Stimulated activated CD4-positive, alpha-beta T cell treated with anti-CD3 and anti-CD28 coated beads, Interleukin-15, amount 100 ng/mL, for 1 hour (primary cell): ENCODE measurements at places on chromosomes 1 and 21.

GRCh38 chr1:167202049-167202448 lies 18.6 kb upstream of the POU2F1 start:
- no peak for DNase-seq

DNA sequence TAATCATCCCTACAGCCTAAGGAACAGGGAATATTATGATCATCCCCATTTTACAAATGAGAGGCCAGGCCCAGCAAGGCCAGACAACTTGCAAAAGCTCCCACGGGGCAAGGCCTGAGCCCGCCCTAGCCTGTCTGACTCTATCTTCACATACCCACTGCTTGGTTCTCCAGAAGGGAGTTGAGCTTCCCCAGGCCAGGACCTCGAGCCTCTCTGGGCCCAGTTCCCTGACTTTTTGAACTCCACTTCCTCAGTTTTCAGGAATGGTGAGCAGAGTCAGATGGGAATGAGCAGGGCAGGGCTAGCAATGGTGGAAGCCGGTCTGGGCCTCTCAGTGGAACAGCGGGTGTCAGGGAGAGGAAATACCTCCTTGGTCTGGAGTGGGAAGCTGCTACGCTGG lies 39.3 kb downstream of the CACNA1S start:
- DNase-seq, result no peak

GRCh38 chr1:240414237-240414636 lies 197.7 kb downstream of the GREM2 start:
- DNase-seq, result no peak

GRCh38 chr1:208934933-208935332 lies 648.6 kb upstream of the CAMK1G start:
- no peak for DNase-seq

- no peak for DNase-seq
Measured at GRCh38 chr1:209885403-209886218, 52.4 kb upstream of the SYT14 start.

GRCh38 chr1:174007851-174008250 lies 14.3 kb downstream of the RC3H1 start:
- DNase-seq, result no peak

- DNase-seq, result no peak
Measured at GRCh38 chr1:84090447-84091245, 53.4 kb upstream of the PRKACB start.

DNA sequence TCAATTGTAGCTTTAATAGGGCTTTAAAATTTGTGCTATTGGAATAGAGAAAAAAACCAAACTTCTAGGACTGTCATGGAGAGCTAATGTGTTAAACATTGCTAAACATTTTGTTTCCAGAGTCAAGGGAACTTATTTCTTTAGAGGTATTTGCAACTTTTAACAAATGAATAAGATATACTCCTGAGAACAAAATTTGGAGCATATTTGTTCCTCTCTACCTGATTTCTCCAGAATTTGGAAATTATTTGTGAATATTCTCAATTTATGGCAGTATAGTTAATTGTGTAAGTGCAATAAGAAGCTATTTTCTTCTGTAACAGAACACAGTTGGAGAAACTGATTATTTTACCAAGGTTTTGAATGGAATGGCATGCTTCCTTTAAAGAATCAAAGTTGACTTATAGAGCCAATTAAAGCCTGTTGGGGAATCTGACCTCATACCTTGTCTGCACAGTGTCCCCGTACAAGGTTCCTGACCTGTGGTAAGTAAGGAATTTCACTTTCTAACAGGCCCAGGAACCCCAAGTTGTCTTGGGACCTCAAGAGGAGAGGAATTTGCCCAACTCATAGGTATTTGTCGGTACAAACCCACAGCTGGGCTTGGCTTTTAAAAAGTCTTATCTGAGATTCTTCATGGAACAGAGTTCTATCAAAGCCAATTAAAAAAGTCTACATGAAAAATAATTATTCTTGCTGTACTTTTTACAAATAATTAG lies 72.6 kb upstream of the CSF1 start:
- no peak for DNase-seq

DNA sequence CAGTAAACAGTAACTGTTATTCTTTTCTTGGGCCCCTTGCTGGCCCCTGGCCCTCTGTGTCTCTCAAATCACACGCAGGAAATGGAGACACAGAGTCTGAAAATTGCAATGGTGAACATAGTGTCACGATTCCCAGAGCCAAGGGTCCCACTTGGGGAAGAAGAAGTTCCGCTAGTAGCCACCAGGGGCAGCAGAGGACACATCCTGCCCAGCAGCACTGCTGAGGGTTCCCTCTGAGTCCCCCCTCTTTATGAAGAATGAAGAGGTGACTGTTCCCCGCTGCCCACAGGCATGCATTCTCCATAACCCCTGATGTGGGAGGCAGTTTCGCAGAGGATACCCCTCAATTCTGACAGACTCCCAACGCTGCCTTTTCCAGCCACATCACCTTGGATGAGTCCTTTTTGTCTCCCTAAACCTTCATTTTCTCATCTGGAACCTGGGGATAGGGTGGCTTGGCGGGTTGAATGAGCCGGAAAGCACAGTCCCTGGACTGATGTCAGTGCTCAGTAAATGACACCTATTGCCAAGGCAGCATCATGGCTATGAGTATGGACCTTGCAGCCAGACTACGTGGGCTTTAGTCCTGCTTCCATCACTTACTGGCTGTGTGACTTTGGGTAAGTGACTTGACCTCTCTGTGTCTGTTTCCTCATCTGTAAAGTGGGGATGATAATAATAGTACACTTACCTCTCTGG lies 238.0 kb upstream of the TMEM51 start:
- no peak for DNase-seq

GRCh38 chr1:7087888-7088287 lies 302.6 kb downstream of the CAMTA1 start:
- DNase-seq, result no peak

GRCh38 chr1:206739411-206740076 lies 31.0 kb upstream of the IL19 start:
- DNase-seq, result no peak

DNA sequence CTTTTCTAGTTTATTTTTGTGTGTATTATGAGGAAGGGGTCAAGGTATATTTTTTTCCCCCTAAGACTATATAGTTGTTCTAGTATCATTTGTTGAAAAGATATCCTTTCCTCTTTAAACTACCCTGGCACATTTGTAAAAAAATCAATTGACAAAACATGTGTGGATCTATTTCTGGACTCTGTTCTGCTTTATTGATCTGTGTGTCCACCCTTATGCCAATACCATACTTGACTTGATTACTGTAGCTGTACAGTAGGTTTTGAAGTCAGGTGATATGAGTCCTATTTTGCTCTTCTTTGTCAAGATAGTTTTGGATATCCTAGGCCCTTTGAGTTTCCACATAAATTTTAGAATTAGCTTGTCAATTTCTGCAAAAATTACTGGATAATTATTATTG lies 21.2 kb upstream of the SOX13 start:
- DNase-seq, result no peak

DNA sequence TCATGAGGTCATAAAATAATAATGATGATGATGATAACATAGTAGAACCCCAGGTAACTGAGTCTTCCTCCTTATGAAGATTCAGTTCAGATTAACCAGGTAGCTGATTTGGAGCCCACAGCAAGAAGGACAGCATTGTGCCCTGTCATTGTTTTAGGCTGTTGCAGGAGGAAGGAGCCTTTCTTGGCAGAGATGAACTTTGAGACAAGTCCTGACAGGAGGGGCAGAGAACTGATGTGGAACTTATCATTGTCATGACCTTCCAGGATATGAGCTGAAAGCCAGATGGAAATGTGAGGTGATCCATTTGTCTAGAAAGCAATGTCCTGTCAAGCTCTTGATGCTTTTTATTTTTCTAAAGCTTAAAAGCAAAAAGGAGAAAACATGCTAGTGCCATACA lies 132.6 kb upstream of the COA6 start:
- no peak for DNase-seq
